ENCODE measurements at places on chromosomes 16 and 17.

- DNase-seq = no peak
Measured at GRCh38 chr16:22093996-22094395, 1.7 kb downstream of the VWA3A start.

DNA sequence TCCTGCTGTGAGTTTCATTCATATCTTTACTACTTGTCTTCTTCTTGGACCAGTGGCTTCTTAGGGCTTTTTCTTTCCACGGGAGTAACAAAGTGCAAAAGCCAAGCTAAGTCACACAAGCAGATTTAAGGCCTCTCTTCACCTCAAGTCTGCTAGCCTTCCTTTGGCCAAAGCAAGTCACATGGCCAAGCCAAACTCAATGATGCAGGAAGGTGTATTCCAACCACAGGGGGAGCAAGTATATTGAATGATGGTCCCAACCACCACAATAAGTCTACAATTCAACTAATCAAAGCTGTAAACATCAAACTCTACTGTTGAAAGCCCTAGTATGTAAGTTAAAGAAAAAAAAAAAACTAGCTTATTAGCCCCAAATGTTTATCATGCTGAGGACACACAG, 44.5 kb upstream of the CDYL2 start:
- no peak for DNase-seq

DNA sequence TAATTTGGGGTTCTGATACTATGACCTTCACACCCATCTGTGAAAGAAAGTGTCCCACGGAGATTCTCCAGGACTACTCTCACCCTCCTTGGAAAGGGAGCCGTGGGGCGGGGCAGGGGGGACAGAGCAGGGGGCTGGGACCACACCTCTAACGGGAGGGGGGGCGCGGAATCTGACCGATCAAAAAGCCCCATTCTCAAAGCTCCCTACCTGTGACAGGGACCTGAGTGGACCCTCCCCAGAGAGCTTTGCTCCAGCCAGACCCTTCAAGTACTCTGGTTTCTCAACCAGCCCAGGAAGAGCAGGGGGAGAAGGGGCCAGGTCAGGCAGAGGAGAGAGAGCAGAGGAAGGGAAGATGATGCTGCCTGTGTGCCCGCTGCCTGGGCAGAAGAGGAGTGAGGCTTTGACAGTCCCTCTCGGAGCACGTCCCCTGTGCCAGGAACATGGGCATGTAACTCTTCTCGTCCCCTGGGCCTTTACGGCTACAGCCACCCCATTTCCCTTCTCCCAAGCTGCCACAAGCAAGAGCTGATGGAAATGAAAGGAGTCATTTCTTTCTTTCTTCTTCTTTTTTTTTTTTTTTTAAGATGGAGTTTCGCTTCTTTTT, 682 bp downstream of the XAF1 start:
- peak; percentile 25 for DNase-seq

- peak; percentile 53 for DNase-seq
Measured at GRCh38 chr17:50564916-50565315, 4.4 kb downstream of the CACNA1G start.

DNA sequence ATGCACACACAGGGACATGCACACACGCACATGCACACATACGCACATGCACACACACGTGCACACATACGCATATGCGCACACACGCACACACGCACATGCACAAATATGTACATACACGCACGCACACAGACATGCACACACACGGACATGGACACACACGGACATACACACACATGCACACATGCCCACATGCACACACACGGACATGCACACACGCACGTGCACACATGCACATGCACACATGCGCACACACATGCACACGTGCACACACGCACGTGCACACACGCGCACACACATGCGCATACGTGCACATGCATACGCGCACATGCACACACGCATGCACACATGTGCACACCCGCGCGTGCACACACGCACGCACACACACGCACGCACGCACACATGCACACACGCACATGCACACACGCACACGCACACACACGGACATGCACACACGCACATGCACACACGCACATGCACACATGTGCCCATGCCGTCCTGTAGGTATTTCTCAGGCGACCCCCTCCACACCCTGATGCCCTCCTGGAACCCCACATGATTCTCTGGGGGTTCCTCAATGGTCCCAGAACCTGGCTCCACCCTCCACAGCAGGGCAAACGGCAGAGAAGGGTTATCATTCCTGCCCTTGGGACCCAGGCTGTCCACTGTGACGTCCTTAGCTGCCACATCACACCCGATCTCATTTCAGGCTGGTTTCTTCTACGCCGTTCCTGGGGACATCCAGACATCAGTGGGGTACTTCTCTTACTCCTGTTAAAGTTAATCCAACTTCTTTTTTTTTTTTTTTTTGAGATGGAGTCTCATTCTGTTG, 9.6 kb upstream of the RBFOX3 start:
- no peak for DNase-seq

- DNase-seq = no peak
Measured at GRCh38 chr17:21388066-21388465, 11.9 kb downstream of the KCNJ12 start.

- DNase-seq = peak; percentile 65
Measured at GRCh38 chr17:16304830-16305229, 48.4 kb downstream of the CENPV start.

DNA sequence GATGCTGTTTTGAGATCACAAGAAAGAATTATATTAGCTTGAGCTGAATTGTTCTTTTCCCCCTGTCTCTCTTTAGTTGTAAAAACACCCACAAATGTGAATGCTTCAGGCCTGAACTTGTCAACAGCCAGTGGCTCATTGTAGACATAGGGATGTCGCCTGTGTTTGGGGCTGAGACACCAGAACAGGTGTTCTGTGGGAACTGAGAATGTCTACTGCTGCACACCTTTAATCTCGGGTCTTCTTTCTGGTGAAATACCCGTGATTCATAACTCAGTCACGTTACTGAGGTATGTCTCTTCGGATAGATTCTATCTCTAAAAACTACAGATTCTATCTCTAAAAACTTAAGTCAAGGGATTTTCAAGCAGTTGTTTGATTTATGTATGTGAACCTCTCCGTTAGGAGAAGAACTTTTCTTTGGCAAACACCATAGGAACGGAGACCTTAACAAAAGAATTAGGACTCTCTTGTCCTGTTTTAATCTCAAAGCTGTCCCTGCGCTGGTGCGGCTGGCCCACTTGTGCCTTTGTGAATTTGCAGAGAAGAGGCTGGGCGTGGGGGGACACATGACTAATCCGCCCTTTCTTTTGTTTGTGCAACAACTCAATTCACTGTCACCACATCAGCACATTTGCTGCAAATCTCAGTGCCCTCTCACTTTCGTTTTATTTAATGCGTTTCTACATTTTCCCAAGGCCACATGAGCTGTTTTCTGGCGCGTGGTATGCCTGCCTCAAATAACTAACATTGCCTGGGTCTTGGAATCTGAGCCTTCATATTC, 643.0 kb downstream of the MAF start:
- no peak for DNase-seq

GRCh38 chr17:36999471-36999870, 50.7 kb downstream of the AATF start:
- peak; percentile 44 for DNase-seq

- peak; percentile 98 for DNase-seq
Measured at GRCh38 chr16:89489040-89489897, 1.1 kb downstream of the ANKRD11 start.

DNA sequence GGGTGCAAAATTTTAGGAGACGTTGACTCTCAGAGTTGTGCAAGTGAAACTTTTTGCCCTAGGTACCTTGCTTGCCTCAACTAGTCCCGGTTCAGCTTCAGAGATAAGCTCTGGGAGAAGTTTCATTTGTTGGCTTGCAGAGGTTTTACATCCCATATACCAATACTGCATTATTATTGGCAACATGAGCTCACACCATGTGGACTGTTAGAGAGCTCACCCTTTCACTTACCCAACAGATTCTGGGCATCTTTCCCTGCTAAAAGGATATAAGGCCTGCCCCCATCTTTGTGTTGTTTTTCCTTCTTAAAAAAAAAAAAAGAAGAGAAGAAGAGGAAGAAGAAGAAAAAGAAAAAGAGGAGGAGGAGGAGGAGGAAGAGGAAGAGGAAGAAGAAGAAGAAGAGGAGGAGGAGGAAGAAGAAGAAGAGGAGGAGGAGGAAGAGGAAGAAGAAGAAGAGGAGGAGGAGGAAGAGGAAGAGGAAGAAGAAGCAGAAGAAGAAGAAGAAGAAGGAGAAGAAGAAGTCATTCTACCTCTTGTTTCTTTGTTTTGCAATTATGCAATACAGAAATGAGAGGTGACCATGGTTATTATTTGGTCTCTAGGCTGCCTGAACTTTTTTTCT, 292.6 kb upstream of the IRX3 start:
- no peak for DNase-seq

DNA sequence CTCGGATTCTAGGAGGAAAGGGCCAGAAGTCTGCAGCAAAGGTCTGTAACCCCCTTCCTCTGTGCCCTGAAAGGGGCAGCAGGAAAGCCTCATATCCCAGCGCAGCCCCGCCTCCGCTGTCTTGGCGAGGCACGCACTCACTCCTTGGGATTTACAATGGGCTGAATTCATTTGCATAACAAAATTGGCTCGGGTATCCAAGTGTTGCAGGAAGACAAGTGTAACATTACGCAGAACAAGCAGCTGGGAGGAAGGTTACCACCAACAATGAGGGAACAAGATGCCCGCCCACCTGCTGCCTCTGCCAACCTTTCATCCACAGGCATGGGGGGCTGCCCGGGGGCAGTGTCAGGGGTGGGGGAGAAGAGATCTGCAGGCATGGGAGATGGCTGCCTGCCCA, 130.4 kb downstream of the MRM1 start:
- no peak for DNase-seq

DNA sequence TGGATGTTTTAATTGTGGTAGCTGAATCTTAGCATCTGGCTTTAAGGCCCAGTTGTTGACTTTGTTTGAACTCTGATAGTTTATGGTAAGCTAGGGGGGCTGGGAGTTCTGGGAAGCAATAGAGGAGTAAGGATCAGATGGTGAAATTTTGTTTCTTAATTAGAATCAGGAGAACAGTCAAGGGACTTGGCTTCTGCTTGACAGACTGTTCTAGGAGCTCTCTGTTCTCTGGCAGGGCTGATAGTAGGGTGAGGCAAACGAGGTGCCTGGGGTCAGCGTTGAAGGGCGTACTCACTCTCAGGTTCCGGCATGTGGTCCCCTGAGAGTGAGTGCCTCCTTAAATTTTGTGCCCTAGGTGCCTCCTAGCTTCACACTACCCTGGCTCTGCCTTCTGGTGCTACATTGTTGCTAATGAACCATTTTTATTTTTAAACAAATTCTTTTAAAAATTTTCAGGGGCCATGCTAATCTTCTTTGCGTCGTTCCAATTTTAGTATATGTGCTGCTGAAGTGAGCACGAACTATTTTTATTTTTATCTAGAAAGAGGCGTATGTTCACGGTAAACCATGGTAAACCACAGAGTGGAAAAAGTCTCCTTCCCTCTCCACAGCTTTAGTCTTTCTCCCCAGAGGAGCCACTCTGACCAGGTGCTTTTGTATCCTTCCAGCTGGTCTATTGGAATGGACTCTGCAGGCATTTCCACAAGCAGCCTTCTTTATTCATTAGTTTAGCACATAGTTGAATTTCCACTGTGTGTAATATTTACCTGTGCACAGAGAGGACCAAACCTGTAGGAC, 19.7 kb downstream of the SLC7A6 start:
- peak; percentile 49 for DNase-seq

DNA sequence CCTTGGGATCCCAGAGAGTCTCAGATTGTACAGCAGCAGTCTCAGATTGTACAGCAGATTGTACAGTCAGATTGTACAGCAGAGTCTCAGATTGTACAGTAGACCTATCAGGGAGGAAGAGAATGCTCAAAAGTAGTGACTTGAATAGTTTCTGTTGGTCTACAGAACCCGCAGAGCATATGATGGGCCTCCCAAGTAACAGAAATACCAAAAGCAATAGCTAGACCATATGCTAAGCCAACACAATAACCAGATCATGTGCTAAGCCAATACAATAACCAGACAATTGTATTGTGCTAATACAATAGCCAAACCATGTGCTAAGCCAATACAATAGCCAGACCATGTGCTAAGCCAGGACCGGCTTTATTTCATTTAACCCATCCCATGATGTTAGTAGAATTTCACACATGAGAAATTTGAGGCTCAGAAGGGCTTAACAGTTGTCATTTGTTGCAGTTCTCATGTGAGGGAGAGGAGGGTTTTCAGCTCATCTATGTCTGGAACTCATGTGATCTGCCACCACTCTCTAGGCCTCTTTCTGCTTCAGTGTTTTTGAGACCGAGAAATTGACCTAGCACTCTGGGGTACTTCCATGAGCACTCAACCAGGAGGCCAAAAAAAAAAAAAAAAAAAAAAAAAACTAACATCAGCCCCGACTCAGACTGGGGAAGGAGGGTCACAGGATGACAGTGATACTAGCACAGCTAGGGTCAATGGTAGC, 144.0 kb downstream of the SOX9 start:
- DNase-seq = no peak

GRCh38 chr16:27498031-27498825, 51.5 kb downstream of the GTF3C1 start:
- DNase-seq = no peak

DNA sequence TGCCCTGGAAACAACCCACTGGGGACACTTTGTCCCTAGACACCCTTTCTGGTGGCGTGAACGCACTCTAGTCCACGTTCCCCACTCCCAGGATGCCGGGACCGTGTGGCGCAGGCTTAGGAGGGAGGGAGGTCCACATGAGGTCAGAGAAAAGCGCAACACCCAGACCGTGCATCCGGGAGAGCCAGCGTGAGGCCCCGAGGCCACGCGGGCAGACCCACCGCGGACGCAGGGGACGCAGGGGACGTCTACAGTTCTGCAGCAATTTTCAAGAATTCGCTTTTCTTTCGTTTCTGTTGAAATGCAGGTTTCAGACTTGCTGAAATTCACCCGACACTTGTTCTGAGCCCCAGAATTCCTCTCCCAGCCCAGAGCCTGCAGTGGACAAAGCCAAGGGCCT, 4.7 kb downstream of the RFNG start:
- no peak for DNase-seq

GRCh38 chr17:2828397-2829038, 32.3 kb downstream of the RAP1GAP2 start:
- peak; percentile 83 for DNase-seq

GRCh38 chr16:20409398-20410120, at the start of gene ACSM5:
ACSM5 (plus strand) TSS chr16:20409534; CDS start chr16:20411485, 1,951 bp downstream.
- no peak for DNase-seq

GRCh38 chr17:51527225-51527982, 267.1 kb downstream of the UTP18 start:
- no peak for DNase-seq

DNA sequence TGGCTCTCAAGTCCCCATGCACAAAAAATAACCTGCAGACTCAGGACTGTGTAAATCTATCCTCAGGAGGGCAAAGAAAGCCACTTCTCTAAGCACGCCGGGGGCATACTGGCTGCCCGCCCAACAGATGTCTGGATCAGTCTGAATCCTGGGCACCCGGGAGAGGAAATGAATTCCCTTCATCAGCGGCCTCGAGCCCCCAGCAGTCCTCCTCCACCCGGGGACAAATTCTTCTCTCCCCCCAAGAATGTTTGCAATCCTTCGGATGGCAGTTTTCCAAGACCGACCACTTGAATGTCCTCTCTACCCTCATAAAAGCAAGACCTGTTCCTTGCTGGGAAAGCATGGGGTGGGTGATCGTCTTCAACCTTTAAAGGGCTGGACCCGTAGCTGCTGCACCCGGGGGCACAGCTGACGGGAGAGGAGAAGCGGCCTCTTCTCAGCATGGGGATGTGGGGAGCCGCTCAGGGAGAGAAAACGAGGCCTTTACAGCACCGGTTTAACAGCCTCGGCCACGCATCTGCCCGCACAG, 9.4 kb upstream of the MAP2K3 start:
- DNase-seq = peak; percentile 46
